AG08396 (cell line): ENCODE measurements at places on chromosomes 6 and 20.
A peak's percentile ranks its signal among the peaks of the same experiment; 100 is the strongest.

DNA sequence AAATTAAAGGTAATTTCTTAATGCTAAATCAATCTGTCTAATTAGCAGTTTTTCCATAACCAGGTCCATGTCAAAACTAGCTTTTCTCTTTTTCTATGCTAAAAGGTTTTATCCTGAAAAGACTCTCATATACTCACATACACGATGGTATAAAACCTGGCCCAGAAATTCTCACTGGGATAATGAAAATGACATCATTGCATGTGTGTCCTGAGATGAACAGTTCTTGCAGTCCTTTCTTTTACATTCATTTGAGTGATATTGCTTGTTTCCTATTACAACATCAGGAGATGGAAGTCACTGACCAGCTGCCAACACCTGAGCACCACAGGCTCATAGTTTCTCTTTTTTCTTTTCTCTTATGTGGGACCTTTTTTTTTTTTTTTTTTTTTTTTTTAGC, 7.9 kb upstream of the PRELID3B start:
- DNase-seq: no peak

DNA sequence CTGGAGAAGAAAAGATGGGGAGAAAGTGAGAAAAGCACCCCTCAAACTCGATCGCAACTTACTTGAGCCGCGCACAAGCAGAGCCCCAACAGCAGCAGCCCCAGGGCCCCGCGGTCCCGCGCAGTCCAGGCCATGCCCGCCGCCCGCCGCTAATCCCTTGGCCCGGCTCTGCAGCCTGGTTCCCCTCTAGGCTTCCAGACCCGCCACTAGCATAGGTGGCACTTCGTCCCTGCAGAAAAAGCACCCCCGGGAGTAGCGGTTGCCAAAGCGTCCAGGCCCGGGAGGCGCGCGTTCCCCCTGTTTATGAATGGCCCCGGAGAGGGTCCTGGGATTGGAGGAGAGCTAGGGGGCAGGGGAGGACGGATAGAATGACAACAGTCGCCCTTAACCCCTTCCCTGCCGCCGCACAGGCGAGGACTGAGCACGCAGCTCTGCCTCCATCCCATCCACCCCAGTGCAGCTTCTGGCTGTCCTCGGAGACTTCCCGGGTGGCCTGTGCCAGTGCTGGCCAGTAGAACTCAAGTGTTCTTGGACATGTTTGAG, 19.9 kb downstream of the COL9A1 start:
- no peak for DNase-seq

DNA sequence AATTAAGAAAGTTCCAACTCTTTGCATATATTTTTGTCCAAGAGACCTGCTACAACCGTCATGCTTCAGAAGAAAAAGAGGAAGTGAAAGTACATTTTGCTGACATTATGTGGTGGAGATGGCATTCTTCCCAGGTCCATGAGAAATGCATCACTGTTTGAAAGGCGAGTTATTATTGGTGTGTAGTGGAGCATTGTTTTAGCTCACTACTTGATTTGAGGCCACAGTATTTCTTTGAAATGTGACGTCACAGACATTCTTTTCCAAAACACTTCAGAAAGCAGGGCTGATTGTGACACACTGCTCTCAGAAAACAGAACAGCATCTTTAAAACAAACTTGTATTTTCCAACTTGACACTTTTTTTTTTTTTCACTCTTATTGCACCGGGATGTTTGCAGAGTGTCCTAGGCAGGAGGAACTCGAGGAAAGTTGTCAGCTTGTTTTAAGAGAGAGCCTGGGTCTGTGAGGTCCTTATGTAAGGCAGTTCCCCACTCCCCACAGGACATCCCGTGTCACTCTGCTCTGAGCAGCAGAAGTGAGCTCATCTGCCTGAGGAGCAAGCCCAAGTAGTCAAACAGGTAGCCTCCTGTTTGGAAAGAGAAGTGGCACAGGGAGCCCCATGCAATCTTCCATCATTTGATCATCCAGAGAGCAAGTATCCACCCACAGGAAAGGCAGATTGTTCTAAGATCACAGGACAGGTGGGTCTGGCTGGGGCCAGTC, 1.1 kb downstream of the SPTLC3 start:
- DNase-seq: peak; percentile 51

GRCh38 chr20:54554006-54554405, 78.6 kb downstream of the DOK5 start:
- DNase-seq: no peak

DNA sequence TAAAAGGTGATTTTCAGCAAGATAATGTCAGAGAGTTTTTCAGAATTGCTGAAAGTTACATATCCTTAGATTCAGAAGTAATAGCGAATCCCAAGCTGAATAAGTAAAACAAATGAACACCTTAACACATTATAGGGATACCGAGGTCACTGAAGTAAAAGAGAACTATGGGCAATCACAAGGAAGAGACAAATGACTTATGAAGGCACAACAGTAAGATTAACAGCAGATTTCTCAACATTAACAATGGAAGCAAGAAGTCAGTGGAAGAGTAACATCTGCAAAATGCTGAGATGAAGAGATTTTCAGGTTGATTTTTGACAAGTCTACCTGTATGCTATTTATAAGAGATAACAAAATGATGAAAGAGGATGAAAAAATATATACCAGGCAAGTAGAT, 86.1 kb upstream of the EZR start:
- DNase-seq: no peak

DNA sequence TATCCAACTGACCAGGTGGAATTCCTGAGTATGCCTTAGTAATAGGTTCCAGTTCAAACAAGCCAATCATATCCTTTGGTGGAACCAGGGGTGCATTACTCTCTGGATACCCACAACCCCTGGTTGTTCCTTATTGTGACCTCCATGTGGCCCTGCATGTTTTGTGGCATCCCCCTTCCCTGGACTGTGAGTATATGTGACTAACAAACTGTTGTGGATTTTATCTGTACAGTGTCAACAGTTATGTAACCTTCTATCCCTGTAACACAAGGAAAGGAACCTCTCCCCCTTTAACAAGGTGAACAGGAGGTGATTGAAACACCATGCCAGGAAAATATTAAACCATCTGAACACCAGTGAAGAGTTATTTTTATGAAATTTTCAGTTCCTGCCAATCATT, 46.2 kb downstream of the MLIP start:
- no peak for DNase-seq

- no peak for DNase-seq
Observed at GRCh38 chr6:157121897-157122296, 201.4 kb downstream of the TMEM242 start.

GRCh38 chr20:51832276-51832675, 30.0 kb upstream of the SALL4 start:
- no peak for DNase-seq

DNA sequence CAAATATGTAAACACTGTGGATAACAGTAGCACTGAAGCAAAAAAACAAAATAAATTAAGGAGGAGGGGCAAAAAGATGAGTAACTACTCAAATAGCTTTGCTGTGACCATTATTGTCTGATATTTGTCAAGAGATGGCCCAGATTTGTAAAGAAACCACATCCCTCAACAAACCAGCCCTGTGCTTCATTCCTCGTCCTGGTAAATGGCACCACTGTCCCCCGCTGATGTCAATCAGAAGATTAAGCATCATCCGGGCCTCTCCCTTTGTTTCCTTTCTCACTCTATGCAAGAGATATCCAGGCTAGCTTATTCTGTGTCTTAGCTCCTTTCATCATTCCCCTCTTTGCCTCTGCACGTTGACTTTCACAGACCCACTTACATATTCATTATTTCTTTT, 259.0 kb downstream of the SYNE1 start:
- no peak for DNase-seq

DNA sequence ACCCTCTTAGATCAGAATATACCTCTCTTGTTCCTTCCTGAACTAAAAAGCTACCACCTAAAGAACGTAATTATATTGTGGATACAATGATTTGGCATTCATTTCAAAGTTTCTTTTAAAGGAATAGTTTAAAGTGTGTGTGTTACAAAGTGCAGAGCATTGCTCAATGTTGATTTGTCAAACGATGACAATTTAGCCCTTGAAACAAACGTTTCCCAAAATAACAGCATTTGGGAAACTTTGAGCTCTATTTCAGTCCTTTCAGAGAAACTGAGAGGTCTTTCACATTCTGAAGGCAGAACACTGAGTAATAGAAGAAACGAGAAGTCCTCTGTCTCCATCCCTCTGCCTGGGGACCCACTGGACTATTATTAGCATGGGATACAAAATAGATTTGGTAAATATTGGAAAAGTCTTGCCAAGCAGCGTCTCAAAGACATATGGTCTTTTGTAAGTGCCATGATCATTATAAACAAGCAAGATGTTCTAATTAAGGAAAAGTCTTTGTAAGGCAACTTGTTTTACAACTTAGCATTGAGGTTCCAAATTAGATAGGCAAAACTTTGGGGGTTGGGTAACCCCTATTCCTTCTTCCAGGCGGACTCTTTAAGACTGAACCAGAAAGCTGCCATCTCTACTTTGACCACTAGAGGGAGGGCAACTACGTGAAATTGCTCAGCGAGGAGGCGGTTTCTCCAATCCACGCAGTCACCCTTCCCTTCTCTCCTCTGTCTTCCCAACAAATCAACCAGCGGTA, 208.8 kb downstream of the RNF144B start:
- peak; percentile 68 for DNase-seq

DNA sequence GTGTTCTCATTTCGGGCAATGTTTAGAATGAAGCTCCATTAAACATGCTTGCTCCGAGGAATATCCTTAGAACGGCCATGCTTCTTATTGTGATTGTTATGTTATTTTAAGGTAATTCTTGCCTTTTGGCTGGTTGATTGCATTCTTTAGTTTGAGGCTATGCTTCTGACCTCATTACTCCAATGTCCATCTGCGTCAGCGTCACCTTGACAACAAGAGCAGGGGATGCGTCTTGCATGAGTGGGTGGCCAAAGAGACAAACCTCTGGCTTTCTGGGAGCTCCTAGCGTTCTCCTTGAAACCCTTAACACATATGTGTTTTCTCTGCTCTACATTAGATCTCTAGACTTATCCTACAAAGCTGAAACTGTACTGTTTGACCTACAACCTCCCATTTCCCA, 184.3 kb downstream of the THBS2 start:
- DNase-seq: no peak

DNA sequence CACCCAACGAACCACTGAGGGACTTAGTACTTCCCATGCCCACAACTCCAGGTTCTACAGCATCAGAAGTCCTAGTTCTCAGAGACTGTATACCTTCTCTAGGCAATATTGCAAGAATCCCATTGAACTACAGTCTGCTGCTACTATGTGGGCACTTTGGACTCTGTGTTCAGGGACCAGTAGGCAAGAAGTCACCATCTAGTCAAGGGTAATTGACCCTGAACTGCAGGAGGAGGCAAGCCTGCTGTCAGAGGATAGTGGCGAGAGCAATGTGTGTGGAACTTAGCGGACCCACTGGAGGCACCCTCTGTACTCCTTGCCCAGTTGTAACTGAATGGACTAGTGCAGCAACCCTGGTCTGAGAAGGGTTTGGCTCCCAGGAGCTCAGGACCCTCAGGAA, 15.7 kb downstream of the HEBP2 start:
- no peak for DNase-seq

- DNase-seq: no peak
Observed at GRCh38 chr20:32576560-32576959, 8.6 kb downstream of the NOL4L start.

DNA sequence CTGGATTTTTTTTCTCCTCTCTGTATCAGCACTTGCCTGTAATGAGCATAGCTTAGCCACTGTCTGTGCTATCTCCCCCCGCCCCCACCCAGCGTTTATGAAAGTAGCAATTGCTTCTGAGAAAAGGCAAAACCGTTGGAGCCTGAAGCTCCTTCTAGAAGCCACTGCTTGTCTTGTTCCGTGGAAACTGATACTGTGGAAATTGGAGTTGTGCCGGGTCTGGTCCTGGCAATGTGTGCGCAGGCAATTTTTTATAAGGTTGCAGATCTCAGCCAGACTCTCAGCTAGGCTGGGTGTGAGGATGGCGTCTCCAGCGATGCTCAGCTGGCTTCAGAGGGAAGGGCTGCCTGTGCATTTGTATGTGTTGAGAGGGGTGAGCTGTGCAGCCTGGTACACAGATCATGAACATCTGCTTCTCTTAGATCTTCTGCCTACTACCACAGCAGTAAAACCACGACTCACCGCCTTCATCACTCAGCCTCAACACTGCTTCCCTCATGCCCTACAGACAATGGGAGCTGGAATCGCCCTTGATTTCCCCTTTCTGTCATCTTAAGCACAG, 72.4 kb upstream of the GTSF1L start:
- no peak for DNase-seq

GRCh38 chr6:36858407-36858981, 16.1 kb downstream of the PPIL1 start:
- peak; percentile 67 for DNase-seq

- no peak for DNase-seq
Observed at GRCh38 chr6:143224516-143224915, 163.8 kb downstream of the AIG1 start.

DNA sequence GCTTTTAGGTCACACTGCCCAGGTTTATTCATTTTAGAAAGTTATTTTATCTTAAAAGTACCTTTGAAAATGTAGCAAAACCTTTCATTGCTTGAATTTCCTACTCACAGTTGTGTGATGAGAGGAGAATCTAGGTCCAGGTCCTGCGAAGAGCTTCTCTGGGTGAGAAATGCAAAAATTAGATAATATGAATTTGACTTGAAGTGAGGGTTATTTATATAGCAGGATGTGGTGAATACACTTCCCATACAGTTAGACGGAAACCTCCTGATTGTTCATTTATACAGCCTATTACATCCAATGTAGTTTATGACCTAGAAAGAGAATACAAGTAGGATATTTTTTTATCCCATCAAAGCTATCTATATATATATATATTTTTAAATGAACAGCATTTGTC, 30.5 kb downstream of the CDKAL1 start:
- no peak for DNase-seq

DNA sequence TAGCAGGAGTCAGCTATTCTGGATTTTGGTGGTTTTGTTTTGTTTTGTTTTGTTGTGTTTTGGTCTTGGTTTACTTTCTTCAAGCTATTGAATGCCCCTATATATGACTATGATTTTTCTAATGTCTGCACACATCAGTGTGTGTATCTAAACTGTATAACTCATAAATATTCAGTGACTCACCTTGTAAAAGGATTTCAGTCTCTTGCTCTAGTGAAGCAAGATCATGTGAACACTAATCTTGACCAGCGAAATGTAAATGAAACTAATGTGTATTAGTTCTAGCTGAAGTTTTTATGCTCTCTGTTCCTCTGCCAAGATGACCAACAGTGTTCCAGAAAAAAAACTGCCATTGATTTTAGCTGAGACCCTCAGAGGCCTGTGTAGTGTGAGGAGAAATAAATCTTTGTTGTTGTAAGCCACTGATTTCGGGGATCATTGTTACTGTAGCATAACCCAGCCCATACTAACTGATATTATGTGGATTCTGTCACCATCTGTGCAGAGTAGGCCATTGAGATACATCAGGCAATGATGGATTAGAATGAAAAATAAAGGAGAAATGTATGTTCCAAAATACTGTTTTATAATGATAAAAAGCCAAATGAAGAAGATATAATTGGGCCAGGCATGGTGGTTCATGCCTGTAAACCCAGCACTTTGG, 11.5 kb upstream of the BTBD9 start:
- DNase-seq: no peak
